NCI-H226 (cell line): ENCODE measurements at places on chromosomes 13 and 19.

DNA sequence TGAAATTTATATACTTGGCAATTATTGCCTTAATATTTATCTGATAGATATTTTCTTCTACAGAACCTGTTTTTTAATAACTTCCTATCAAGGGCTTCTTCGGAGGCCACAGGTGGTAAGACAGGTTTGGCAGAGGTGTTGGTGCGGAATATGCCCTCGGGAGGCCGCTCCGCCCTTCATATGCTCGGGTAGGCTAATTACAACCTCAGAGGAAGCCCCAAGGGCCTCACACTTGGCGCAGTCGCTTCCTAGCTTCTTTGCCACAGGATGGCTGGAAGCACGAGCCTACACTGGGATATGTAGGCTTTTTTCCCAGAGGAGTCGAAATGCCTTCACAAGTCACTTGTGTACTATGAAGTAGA is 68.8 kb downstream of the LMO7 start:
- peak; percentile 54 for DNase-seq

- no peak for DNase-seq
These were observed 39.5 kb upstream of the GRTP1 start for GRCh38 chr13:113403255-113404104.

DNA sequence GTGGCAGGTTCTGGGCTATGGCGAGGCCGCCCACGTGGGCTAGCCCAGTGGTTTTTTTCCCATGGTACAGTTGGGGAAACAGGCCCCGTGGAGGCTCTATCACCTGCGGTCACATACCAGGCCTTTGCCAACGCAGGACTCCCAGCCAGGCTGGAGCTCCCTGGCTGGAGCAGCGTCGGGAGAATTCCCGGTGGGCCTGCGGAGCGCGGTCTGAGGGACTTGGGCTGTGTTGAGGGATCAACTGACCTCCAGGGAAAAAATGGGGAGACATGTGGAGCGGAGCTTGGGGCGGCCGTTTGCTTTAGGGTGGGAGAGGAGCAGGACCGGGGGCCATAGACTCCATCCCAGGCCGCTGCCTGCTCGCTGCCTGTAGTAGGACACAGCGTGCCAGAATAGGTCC is 16.4 kb downstream of the DOT1L start:
- no peak for DNase-seq

GRCh38 chr19:56778351-56778750 is 62.2 kb downstream of the PEG3 start:
- DNase-seq, result no peak

- peak; percentile 97 for DNase-seq
These were observed at the start of gene MLLT1 for GRCh38 chr19:6279931-6280591. Gene MLLT1, minus strand, starts transcription at chr19:6279975. Its CDS starts 191 bp downstream, at chr19:6279784.

DNA sequence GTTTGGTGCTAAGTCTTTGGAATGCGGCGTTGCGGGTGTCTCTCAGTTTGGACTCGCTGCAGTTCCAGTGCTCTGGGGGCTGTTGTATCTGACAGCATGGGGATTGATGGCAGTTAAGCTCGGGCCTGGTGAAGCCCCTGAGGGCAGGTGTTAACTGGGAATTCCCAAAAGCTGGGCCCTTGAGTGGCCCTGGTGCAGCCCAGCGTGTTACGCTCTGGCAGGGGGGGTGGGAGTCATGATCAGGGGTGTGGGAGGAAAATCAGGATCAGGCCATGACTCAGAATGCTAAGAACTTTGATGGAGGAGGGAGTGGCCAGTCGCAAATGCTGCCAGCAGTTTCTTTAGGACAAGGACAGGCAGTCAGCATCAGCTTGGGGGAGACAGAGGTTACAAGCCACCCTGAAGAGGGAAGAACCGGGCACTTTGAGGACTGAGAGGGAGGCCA is 19.6 kb downstream of the AP2A1 start:
- no peak for DNase-seq

DNA sequence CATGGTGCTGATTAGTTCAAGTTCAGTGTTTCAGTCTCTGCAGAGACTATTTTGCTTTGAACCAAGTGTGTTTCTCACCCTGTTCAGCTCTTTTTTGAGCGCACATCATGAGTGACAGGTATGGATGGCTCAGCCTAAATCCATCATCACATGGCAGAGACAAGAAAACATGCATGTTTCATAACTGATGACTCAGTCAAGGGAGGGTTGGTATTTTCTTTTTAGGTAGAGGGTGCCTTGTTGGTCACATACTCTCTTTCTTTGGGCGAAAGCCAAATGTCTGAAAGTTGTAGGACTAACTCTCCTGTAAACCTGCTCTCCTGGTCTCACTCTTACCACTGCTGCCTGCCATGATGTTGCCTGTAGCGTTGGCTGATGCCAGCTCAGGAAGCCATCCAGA is 48.1 kb upstream of the RAP2A start:
- peak; percentile 62 for DNase-seq

DNA sequence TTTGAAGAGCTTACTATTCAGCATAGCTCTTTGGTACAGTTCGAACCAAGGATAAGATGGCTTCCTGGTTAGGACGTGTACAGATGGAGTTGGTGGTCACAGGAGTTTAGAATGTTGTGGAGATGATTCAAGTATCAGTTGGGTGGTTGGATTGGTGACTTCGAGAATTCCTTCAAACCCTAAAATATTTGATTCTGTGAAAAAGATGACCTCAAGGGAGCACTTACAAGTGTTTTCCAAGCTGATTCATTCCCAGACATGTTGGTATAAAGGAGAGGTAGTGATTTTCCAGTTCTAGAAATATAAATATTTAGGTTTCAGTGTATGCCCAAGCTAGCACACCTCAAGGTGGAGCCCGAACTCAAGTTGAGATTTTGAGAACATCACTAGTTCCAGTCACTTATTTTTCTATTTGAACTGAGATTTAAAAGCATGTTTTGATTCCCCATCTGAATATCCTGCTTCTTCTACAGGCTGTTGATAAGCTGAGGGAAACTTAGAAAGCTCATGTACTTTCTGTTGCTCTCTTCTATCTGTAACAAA is 306.1 kb downstream of the DCT start:
- DNase-seq, result no peak

DNA sequence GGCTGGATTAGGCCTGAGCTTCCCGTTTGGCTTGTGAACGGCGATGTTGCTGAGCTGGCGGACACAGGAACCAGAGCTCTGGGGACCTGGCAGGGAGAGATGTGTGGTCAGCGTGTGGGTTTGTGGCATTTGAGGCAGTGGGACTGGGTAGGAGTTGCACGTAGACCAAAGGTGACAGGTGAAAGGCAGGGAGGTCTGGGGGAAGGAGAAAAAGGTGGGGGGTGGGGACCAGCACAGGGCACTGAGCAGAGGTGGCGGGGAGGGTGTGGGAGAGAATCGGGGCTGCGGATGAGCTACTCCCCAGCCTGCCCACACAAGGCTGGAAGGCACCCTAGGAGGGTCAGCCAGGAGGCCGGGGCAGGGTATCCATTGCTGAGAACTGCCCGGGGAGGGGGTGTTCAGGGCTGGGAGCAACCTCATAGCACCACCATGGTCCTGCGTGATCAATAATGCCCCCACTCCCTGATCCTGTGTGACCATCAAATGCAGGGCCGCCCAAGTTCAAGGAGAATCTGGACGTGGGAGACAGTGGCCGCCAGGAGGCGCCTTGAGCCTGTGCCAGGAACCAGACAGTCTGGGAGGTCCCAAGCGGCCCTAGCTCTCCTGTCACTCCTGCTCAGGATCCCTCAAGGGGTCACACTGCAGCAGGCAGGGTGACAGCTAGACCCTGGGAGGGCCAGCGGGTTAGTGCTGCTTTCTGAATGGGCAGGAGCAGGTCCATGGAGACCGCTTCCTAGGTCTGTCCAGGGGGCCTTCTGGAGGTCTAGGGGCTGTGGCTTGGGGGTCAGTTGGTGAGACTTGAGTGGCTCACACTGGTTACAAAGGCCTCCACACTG is 12.8 kb upstream of the SELENOW start:
- DNase-seq, result no peak

GRCh38 chr19:14536926-14537692 is 7.7 kb downstream of the TECR start:
- DNase-seq, result peak; percentile 86
